ENCODE measurements at places on chromosomes 12 and 14.

DNA sequence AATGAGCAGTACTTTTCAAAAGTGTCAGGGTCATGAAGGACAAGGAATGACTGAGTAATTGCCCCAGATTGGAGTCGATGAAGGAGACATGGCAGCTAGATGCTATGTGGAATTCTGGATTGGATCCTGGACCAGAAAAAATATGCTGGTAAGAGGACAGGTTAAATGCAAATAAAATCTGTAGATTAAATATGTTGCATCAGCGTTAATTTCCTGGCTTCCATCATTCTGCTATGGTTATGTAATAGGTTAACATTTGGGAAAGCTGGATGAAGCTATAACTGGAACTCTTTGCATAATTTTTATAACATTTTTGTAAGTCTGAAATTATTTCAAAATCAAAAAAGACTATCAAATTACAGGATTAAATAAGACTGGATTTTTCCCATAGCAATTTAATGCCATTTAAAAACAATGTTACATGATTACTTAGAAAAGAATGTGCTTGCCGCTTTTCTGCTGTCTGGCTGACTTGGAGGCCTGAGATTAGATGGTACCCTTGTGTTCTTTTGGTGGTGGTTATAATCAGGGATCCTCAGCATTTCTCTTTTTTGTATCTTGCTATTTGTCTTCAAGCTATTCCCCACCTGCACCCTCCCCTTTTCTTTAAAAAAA lies 65.1 kb downstream of the FBXW8 start:
- no peak for DNase-seq

DNA sequence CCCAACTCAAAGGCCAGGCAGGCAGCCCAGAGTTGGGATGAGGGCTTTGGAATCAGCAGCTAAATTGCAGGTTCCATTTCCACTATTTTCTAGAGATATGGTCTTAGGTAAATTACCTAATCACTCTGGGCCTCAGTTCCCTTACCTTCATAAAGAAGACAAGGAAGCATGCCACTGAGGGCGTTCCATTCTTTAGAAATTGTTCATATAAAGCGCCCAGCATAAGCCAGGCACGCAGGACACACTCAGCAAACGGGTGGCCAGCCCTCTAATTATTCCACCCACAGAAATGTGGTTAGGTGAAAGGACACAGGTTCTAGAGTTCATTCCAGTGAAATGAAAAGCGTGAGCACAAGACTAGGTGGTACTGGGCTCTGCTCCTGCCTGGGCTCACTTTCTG lies 87.9 kb upstream of the BCL11B start:
- no peak for DNase-seq

DNA sequence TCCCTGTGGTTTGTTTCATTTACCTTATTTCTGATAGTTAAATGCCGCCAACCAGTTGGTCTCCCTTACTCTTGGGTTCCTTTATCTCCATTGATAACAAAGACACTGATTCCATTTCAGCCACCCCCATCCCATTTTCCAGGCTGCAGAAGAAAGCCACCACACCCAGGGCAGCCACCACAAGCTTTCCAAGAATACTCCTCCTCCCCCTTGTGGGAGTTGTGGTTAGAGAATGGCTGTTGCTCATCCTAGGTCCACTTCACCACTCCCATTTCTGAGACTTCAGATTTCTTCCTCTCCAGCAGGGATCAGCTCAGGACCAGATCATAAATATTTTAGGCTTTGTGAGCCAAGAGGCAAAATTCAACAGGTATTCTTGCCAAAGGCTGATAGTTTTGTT lies 73.9 kb downstream of the ANO4 start:
- DNase-seq = peak; percentile 58

- peak; percentile 57 for DNase-seq
Observed at GRCh38 chr12:10069099-10069498, 29.7 kb downstream of the CLEC1A start.

GRCh38 chr14:103699901-103700752 lies 15.1 kb downstream of the XRCC3 start:
- no peak for DNase-seq
